H9 (cell line): ENCODE measurements at places on chromosomes 2 and 18.

- H3K4me1 ChIP-seq = no peaks in the 10 kb centered on the region
- H3K36me3 ChIP-seq = peaks cover 20% of the 10 kb centered on the region; the same call in 2 of the 3 replicates
- DNase-seq = no peak
- H3K27ac ChIP-seq = no peak overlapping the region
- no peaks in the 10 kb centered on the region for H3K27me3 ChIP-seq
Measured at GRCh38 chr2:42321452-42322064, 39.5 kb downstream of the COX7A2L start.

GRCh38 chr2:24855726-24856125 is 62.5 kb downstream of the CENPO start:
- no peak overlapping the region for H3K27ac ChIP-seq
- H3K4me3 ChIP-seq = no peak overlapping the region
- DNase-seq = no peak
- H3K4me1 ChIP-seq = no peaks in the 10 kb centered on the region

DNA sequence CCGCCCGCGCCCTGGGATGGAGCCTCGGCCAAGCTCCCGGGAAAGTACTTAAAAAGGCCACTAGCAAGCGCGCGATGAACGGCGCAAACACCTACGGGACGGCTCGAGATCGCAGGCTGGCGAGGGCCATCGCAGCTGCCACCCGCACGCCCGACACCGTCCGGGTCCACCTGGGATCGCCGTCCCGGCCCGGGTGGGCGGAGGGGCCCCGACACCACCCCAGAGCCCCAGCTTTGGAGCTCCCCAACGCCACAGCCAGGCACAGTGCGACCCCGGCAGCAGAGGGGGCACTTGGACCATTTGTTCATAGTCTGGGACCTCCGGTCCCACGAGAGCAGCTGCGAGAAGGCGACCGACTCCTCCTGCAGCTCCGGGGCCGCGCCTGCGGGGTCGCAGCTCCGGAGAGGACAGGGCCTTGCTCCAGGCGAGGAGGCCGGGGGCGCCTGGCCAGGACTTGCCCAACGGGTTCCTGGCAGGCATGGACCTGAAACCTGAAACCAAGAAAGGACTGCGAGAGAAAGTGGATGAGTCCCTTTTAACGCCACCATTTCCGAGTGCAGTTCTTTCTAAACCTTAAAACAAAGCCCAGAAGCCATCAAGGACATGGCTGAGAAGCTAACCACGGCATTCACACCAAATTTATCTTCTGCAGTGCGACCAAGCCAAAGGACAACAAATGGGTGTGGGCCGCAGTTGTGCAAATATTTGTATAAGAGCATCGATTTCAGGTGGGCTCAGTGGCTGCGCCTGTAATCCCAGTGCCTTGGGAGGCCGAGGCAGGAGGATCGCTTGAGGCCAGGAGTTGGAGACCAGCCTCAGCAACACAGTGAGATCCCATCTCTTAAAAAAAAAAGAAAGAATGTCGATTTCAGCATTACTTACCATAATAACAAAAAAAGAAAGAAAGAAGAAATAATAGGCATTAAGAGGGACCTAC is 54.0 kb upstream of the IMP4 start:
- no peak overlapping the region for H3K27ac ChIP-seq
- no peak overlapping the region for H3K4me3 ChIP-seq
- H3K27me3 ChIP-seq = no peaks in the 10 kb centered on the region

DNA sequence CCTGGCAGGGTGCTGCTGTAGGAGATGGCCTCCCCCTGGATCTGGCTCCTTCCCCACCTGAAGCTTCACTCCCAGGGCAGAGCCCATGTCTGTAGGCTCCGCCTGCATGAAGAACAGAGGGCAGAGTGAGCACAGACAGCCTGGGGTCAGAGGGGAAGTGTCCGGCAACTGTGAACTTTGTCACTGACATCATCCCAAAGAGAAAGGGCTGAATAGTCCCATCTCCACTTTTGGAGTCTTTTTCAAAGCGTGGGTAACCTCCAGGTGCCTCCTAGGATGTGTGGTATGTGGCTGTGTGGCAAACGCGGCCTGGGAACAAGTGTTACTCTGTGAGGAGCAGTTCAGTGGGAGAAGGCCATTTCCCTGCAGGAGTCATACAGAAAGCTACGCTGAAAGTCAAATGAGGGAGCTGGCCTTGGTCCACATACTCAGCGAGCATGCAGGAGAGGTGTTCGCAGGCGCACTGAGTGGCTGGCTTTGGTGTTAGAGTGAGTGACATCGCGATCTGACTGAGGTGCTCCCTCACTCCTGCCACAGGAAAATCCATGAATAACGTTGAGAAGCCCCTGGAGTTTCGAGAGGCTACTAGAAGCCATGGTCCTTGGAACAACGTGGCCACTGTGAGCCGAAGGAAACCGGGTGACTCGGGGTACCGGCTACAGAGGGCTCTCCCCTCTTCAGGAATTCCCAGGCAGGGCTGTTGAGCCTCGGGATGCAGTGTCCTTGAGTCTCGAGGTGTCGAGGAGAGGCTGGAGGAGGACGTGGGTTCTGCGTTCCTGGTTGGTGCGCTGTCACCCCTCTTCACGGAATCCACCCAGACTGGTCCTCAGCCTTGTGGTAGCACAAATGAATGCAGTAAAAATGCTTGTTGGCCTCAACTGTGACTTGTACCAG is 54.7 kb downstream of the CABLES1 start:
- no peak for DNase-seq
- no peaks in the 10 kb centered on the region for H3K27me3 ChIP-seq
- no peak overlapping the region for H3K27ac ChIP-seq
- no peaks in the 10 kb centered on the region for H3K4me1 ChIP-seq
- H3K4me3 ChIP-seq = no peak overlapping the region
